ENCODE measurements at places on chromosomes 11 and 22.

GRCh38 chr11:117822074-117823033, 2.2 kb downstream of the FXYD2 start:
- DNase-seq, result peak; percentile 55

DNA sequence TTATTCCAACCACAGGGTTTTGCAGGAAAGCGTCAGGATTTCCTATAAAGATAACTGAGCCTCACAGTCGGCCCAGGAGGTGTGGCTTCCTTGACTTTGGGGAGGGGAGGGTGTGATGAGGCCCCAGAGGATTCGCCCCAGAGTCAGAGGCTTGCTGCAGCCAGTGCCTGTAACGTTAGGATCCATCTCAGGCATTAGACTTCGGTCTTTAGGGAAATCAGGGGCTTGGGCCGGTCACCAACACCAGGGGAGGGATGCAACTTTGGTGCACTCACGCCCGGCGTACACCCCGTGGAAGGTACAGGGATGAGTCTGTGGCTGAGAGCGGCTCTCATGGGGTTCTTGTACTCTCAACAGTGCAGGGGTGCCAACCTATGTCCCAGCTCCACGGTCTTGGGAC, 5.7 kb upstream of the ANO1 start:
- DNase-seq, result no peak

DNA sequence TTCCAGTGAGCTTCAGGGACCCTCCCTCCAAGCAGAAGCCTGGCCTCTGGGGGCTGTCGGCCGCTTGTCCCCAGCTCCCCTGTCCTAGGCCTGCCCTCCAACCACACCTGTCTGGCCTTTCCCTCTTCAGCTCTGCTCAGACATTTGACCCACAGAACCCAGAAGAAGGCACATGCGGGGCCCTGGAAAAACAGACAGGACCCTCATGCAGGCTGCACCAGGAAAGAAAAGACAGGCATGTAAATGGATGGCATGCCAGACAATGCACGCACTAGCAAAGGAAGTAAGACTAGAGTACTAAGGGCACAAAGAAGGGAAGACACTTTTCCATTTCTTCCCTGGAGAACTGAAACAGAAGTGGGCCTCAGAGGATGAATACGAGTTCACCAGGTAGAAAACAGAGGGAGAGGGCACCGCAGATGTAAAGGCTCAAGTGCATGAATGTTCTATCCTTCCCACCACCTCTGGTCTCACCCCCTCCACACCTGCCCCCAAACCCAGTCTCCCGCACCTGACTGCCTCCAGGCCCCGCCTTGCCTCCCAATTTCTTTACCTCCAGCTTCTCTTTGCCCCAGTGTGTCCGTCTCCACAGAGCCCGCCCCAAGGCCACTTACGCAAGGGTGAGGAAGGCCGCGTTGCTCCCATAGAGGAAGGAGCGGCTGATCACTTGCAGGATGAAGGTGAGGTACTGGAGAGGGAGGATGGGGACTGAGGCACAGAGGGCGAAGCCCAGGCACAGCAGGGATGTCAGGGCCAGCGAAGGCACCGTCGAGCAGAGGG, 17.4 kb downstream of the SLC43A3 start:
- DNase-seq, result no peak

DNA sequence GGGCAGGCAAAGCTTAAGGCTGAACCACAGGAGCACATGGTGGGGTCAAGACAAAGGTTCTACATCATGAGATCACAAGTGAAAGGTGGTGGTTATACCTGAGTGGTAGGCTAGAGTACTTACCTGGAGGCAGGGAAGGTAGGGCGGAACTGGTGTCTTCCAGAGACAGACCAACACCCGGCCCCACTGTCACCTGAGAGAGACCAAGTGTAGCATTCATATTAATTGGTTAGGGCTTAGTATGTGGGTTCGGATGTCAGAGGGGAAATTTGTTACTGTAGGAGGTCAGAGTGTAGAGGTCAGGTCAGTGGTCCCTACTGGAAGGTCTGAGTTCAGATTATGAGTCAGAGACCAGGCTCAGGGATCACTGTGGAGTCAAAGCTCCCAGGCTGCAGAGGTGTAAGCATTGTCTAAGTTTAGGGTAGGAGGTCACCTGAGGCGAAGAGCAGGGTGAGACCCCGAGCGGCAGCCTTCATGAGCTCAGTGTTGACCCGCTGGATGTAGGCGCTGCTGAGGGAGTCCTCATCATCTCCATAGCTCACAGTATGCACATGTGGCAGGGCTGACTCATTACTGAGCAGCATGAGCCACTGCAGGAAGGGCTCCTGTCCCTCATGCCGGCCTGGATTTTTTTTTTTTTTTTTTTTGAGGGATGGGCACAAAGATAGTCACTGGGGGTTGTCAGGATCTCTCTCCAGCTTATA, 3.2 kb downstream of the TPP1 start:
- no peak for DNase-seq

DNA sequence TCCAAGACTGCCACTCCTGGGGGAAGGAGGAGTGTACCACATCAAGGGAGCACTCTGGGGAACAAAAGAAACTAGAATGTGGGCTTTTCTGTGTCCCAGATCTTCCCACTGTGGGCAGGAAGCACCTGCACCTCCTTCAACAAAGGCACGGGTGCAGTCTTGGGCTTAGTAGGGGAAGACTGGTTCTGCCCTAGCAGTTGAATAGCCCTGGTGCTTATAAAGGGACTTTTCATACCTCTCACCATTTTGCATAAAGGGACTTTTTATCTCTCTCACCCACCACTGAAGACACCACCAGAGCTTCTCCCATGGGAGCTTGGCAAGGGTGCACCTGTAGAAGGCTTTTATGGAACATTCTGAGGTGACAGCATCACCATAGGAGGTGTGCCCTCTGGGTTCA, 65.8 kb upstream of the MS4A8 start:
- DNase-seq, result peak; percentile 26

DNA sequence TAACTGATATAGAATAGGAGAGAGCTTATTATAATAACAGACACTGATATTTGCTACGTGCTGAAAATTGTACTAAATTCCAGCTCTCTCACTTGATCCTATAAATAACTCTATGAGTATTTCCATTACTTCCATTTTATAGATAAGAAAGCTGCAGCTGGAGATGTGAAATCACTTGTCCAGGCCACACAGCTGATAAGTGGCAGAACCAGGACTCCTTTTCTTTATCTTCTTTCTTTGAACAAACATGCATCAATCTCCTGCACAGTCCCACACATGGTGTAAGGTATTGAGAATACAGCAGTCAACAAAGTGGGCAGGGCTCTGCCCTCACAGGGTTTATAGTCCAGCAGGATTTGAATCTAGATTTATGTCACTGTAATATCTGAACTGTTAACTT, 652.1 kb downstream of the NELL1 start:
- no peak for DNase-seq

DNA sequence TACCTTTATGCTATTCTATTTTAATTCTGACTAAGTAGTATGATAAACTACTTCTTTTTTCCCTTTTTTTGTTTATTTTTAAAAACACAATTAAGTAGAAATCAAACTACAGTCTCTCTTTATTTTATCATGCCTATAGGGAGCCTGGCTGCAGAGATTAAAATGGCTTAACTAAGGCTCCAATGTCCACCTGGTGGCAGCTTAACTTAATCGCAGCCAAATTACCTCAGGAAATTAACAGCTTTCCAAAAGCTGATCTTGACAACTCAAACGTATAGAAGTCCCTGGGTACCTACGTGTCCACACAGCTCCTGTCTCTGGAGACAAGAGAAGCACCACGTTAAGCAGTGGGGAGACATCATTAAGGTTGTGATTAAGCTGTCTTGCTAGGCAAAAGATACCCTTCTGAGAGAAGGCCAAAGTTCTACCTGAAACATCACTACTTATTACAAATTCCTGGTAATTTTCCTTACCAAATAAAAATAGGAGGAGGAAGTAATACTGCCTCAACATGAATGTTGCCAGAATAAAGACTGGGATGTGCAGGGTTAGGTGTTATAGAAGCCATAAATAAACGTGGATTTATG, 63.2 kb upstream of the SNX19 start:
- DNase-seq, result no peak

GRCh38 chr22:46047841-46048595, 71.1 kb upstream of the WNT7B start:
- no peak for DNase-seq
